ENCODE measurements at places on chromosomes 4 and X.

DNA sequence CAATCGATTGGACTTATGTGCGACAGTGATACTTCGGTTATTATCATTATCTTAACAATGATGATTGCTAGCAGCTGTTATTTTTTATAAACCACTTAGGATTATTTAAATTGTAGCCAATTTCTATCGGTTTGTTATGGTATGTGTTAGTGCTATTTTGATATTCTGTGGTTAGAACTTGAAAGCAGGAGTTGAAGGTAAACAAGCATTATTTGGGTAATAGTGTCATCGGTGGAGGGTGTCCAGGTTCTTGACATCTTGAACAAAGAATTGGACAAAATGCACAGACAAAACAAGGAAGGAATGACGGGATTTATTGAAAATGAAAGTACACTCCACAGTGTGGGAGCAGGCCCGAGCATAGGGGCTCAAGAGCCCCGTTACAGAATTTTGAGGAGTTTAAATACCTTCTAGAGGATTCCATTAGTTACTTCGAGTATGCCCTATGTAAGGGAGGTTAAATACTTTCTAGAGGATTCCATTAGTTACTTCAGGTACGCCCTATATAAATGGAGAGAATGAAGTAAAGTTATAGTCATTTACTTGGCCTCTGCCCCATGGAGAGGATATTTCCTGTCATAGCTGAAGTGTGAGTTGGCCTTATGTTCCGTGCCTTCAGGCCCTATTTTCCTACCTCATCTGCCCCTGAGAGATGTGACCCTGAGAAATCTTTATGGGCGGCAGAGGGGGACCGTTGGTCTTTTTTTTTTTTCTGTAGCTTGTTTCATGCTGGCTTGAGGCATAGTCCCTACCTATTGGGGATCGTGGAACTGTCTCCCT, 13.1 kb downstream of the MOB1B start:
- DNase-seq, result no peak

- no peak for DNase-seq
Observed at GRCh38 chrX:11304829-11305228, 11.6 kb downstream of the AMELX start.

DNA sequence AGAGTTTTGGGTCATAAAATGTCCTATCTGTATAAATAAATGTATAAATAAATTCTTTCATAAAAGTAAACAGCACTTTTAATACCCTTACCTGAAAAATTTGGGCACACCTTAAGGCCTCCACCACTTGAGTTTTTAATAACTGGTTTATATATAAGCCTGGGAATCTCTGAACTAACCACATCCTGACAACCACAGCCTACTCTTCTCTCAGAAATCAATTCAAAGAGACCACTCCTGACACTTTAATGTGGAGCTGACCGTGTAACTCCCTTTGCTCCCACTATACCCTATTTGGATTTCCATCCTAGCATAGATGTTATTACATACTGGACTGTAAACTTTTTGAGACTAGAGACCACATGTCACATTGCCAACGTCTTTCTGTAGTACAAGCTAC, 3.5 kb downstream of the FBXL5 start:
- no peak for DNase-seq

DNA sequence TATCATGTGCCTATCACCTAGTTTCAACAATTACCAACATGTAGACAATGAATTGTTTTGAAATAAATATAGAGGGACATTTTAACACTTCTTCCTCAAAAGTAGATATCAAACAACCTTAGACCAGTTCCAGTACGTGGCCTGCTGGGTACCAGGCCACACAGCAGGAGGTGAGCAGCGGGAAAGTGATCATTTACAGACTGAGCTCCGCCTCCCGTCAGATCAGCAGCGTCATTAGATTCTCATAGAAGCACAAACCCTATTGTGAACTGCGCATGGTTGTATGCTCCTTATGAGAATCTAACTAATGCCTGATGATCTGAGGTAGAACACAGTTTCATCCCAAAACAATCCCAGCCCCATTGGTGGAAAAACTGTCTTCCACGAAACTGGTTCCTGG, 6.5 kb downstream of the BBS7 start:
- DNase-seq, result no peak

DNA sequence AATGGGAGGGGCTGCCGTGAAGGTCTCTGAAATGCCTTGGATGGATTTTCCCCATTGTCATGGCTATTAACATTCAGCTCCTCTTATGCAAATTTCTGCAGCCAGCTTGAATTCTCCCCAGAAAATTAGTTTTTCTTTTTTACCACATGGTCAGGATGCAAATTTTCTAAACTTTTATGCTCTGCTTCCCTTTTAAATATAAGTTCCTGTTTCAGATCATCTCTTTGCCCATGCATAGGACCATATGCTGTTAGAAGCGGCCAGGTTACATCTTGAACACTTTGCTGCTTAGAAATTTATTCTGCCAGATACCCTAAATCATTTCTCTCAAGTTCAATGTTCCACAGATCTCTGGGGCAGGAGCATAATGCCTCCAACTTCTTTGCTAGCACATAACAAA, 13.8 kb upstream of the CLDN34 start:
- DNase-seq, result no peak

GRCh38 chrX:9535101-9535500, 70.2 kb downstream of the TBL1X start:
- DNase-seq, result no peak

DNA sequence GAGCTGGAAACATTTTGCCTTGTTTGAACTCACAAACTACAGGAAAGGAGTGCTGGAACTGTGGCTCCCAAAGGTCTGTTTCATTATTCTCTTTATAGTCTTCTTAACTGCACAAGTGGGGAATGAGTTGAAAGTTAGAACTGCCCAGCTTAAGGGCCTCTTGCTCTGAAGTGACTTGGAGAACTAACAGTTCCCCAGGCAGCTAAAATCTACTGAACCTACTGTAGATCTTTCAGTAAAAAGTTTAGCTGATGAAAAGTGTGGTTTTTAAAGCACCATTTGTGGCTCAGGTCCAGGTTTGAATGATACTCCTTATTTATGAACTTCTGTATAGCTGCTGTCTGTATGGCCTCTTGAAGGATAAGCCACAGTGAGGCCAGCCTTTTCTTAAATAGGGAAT, 353.8 kb downstream of the MAPK10 start:
- DNase-seq, result no peak

Data from stimulated activated CD8-positive, alpha-beta memory T cell treated with anti-CD3 and anti-CD28 coated beads, Interleukin-15, amount 100 ng/mL, for 4 hours (primary cell).